ENCODE measurements at places on chromosomes 7 and 10.

GRCh38 chr7:7738177-7738576 is 19.8 kb upstream of the RPA3 start:
- DNase-seq: no peak

GRCh38 chr10:3911241-3911640 is 126.2 kb upstream of the KLF6 start:
- DNase-seq: no peak

DNA sequence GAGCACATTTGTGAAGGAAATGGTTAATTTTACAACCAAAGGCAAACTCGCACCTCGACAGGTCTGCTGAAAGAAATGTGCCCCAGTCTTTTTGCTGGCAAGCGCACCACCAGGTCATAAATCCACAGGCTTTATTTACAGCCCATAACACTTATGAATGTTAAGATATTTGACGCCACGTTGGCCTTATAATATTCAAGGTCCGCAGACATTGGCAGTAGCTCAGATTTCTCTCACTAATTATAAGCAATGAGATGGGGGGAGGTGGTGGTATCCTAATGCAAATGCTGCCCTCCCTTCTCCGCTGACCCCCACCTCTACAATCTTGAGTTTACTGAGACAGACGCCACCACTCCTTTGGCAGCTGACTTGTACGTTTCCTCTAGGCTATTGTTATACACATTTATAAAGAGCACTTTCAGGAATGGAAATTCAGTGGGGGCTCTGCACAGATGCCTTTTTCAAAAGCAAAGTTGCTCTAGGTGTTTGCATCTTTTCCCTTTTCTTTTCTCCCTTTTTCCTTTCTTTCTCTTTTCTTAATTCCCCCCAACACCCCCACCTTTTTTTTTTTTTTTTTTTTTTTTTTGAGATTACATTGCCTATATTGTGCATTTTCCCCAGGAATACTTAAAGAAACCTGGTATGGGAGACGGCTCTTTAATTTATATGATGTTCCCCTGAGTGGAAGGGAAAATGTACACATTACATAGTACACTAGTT is 6.7 kb downstream of the TCF7L2 start:
- peak; percentile 49 for DNase-seq

DNA sequence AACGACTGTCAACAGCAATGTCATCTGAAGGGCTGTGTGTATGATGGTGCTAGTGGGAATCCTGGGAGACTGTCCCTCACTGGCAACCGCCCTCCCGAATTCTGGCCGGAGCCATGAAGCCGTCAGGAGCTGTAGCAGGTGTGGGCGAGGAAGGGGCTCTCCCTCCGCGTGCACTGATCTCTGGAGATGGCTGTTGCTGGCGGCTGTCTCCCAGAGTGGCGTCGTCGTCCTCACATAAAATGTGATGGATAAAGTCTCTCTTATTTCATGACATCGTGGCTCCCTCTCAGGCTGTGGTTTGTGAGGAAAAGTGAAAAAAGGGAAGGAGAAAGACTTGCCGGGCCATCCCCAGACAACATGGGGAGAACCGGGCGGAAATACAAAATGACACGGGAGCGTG is 216.5 kb downstream of the DNAJB6 start:
- DNase-seq: no peak

DNA sequence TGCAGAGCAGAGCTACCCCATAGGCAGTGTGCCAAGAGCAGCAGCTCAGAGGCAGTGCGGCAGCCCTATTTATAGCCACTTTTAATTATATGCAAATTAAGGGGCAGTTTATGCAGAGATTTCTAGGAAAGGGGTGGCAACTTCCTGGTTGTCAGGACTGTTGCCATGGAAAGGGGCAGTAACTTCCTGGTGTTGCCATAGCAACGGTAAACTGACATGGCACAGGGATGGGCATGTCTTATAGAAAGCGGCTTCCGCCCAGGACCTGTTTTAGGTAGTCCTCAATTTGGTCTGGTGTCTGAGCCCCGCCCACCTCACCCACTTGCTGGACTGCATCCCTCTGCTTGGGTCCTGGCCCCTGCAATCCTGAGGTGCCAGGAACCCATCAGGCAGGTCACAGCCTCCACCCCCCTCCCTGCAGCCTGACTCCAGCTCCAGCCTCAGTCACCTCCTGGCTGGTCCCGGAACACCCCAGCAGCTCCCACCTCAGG is 115.8 kb downstream of the TMEM130 start:
- DNase-seq: peak; percentile 36

DNA sequence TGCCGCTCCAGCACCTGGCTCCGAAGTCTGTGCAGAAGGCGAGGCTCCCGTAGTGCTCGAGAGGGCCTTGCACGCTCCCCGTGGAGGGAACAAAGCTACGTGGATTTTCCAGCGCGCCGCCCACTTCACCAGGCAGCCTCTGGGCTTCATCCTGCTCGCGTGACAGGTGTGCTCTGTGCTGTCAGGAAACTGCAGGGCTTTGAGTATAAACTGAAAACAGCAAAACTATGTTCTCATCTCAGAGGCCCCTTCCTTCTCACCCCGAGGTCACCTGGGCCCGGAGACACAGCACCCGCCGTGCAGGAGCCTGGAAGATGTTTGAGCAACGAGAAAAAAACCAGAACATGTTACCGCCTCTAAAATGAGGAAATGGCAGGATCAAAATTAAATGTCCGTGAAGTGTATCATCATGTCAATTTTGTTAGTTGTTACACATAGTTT is 17.6 kb upstream of the GPR146 start:
- peak; percentile 47 for DNase-seq
